Suppressor macrophage (primary cell): ENCODE measurements at places on chromosomes 12 and 14.

DNA sequence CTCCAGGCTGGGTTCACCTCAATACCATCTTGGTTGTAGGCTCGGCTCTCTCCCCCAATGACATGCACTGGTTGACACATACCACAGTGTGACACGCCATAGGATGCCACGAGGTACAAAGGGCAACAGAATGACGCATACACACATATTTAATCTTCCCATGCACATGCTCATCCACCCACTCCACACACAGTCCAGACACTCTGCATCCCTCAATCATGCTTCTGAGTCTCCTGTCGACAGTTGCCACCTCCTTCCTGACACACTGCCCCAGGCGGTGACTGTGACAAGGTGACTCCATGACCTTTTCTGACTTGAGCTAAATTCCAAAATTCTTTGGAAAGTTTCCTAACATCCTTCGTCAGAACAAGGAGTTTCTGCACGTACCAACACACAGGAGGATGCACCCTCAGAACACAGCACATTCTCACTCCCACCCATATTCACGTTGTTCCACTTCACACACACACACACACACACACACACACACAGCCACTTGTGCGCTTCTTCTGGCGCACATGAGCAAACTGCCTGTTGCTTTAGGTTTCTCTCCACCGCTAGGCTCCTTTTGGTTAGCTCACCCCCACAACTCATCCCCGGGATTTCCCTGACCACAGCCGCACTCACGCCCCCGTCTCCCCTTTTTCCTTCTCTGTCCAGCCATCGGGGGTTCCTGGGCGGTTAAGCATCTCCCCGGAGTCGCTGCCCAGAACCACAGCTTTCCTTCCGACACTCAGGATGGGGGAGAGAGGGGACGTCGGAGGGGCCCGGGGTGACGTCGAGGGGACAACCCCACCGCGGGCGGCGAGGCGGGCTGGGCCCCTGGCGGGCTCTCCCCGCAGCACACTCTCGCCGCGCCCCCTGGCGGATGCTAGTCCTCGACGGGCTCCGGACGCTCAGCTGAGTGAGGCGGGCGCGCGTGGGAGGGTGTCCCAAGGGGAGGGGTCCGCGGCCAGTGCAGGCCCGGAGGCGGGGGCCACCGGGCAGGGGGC lies 536 bp upstream of the WNT1 start:
- peak; percentile 82 for DNase-seq

- DNase-seq, result peak; percentile 64
Observed at GRCh38 chr14:22811722-22812121, 3.5 kb downstream of the SLC7A7 start.

GRCh38 chr14:86299994-86300393 lies 770.0 kb downstream of the FLRT2 start:
- no peak for DNase-seq

GRCh38 chr12:106873983-106874382 lies 81.7 kb upstream of the TMEM263 start:
- peak; percentile 24 for DNase-seq

DNA sequence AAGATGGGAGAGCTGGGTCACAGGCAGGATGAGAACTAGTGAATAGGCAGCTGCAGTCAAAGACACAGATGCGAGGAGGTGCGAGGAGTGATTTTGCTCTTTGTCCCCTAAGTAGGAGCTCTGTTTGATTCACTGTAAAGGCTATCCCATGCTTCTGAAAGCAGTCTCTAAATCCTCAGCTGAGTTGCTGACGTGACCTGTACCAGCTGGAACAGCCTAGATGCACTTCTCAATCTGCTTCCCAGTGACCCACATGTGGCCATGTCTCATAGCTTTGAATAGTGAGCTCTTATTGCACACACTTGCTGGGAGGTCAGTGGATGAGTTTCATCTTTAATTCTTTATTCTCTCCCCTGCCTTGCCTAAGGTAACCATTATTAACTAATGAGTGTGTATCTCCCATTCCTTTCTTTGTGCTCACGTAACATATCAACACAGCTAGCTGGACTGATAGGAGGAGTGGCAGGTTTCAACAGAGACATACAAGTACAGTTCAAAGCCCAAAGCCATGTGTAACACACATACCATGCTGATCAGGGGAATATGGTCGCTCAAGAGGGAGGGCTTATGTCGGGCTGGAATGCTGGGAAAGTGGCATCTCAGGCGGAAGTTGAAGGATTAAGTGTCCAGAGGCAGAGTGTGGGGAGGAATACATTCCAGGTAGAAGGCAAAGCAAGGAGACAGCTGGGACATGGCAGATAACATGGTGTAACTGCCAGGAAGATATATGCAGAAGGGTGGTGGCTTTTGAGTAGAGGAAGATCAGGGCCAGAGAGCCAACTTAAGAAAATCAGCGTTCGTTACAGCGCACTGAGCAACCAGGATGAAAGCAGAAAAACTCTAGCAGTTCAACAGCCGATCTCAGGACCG lies 15.4 kb upstream of the YY1 start:
- DNase-seq, result peak; percentile 40

DNA sequence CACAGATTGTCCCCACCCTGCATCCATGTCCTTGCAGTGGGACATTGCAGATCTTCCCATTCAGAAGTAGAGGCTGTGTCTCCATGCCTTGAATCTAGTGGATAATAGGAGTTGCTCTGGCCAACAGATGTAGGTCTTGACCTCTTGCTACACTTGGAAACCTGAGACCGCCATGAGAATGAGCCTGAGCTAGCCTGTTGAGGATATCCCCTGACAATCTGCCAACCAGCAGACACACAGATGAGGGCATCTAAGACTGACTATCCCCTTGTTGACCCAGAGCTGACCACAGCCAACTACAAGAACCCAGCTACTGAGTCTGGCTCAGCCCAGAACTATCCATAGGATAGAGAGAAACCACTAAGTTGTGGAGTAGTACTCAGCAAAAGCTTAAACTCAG lies 161.1 kb upstream of the NOS1 start:
- DNase-seq, result no peak

GRCh38 chr14:77104393-77104792 lies 6.3 kb downstream of the CIPC start:
- DNase-seq, result no peak

GRCh38 chr14:93712079-93712837 lies 76.0 kb downstream of the PRIMA1 start:
- no peak for DNase-seq

DNA sequence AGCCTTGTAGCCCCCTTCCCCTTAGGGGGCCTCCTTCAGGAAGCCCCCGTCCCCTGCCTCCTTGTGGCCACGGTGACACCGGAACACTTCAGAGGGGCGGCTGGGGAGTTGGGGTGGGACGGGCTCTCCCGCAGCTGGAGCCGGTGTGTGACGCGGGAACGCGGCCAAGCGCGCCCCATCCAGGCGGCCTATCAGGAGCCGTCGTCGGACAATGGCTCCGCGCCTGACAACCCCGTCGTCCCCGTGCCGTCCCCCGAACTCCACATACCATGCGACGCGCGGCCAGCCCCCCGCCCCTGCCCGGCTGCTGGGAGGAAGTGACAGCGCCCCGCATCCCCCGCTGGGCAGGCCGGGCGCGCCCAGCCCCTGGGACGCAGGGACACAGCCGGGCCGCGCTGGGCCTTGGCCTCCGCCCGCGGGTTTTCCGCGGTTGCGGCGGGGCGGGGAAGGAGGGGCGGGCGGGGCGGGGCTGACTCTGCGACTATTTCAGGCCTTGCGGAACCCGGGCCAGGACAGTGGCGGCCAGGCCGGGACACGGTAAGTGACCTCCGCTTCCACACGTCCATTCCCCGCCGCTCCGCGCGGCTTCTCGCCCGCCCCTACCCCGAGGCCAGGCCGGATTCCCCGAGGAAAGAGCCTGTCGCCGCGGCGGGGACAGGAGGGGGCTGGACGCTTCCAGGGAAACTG lies at the start of gene TNFAIP2:
TSS of gene TNFAIP2 (plus strand) at position 515 of the 687 bp plus-strand sequence. CDS start 2,997 bp downstream, outside the sequence.
- DNase-seq, result peak; percentile 94

DNA sequence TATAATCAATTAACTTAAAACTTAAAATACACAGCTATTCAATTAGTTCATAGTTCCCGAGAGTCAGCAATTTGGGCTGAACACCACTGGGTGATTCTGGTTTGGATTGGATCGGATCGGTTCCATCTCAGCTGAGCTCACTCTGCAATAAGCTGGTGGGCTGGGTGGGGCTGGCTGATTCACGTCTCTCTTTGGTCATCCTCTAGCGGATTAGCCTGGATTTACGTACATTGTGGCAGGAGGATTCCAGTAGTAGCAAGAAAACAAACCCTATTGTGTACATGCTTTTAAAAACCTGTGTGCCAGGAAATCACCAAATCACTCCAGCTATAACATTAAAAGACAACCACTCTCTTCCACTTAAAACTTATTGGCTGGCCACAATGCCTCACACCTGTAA lies 3.2 kb upstream of the CLEC4C start:
- DNase-seq, result no peak

GRCh38 chr12:103627189-103627855 lies 40.2 kb downstream of the STAB2 start:
- DNase-seq, result no peak

- no peak for DNase-seq
Observed at GRCh38 chr14:88710709-88711108, 82.0 kb downstream of the EML5 start.

GRCh38 chr12:87812030-87812429 lies 217.2 kb downstream of the C12orf50 start:
- DNase-seq, result no peak
